IPS DF 6.9 (cell line): ENCODE measurements at places on chromosomes 1 and 21.
A peak's percentile ranks its signal among the peaks of the same experiment; 100 is the strongest.

GRCh38 chr21:35189077-35189863, 140.2 kb upstream of the RUNX1 start:
- DNase-seq: no peak

DNA sequence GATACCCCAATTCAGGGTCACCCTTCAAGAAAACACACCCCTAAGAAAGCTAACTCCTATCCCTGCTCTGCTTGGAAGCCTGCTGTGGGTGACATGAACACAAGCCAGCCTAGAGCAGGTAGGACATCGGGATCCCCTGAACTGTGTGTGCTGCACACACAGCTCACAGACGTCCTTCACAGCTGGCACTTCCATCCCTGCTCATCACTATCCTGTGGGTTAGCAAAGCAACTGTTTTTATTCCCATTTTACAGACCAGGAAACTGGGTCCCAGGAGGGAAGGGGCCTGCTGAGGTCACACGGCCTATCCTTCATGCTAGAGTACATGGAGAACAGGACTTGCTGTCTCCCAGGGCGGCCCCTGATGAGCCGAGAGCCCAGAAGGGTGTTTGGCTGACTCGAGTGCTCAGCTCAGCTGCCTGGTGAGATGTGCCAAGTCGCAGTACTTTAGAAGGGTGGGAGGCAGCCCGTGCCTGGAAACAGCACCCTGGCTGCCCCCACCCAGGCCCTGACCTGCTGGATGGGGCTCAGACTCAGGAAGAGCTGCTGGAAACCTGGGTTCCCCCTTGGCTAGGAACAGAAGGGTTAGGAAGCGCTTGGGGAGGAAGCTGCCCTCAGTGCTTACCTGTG, 28.3 kb upstream of the BTG2 start:
- no peak for DNase-seq

GRCh38 chr1:189596197-189596596, 881.5 kb downstream of the BRINP3 start:
- DNase-seq: no peak

- DNase-seq: no peak
Observed at GRCh38 chr1:36222481-36223380, 1.5 kb upstream of the THRAP3 start.

GRCh38 chr1:59110271-59110670, 186.6 kb upstream of the FGGY start:
- no peak for DNase-seq

- no peak for DNase-seq
Observed at GRCh38 chr1:209486861-209487593, 96.5 kb upstream of the CAMK1G start.

DNA sequence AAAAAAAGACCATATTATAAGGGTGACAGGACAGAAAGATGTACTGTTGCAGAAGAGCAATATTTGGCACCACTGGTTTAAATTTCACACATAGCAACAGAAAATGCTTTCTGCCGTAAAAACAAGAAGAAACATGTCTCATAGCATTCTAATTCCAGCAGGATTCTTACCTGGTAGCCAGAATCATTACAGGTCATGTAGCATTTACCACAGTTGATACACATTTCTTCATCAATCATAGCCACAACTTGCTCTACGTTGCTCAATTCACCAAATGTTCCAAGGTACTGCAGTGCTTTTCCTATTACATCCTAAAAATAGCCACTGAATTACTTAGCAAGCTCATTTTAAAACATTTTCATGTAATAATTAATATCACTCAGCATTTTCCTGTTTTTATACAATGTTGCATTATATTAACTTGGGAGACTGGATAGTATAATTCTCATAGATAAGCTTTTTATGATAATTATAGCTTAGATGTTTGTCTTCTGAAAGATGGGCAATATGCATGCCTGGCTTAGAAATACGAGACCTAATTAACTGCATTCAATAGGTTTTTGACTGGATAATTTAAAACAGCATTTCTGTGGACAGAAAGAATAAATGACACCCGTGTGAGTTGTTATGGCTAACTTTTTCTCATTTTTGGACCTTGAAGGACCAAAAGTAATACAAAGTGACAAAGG, 360.7 kb downstream of the PTBP2 start:
- DNase-seq: no peak

GRCh38 chr1:229138058-229138457, 132.9 kb upstream of the RAB4A start:
- DNase-seq: no peak

GRCh38 chr1:58246549-58246948, 300.0 kb downstream of the OMA1 start:
- no peak for DNase-seq

- no peak for DNase-seq
Observed at GRCh38 chr1:65359888-65360287, 50.5 kb downstream of the DNAJC6 start.

GRCh38 chr1:154628121-154628405, 20.1 kb upstream of the ADAR start:
- no peak for DNase-seq

DNA sequence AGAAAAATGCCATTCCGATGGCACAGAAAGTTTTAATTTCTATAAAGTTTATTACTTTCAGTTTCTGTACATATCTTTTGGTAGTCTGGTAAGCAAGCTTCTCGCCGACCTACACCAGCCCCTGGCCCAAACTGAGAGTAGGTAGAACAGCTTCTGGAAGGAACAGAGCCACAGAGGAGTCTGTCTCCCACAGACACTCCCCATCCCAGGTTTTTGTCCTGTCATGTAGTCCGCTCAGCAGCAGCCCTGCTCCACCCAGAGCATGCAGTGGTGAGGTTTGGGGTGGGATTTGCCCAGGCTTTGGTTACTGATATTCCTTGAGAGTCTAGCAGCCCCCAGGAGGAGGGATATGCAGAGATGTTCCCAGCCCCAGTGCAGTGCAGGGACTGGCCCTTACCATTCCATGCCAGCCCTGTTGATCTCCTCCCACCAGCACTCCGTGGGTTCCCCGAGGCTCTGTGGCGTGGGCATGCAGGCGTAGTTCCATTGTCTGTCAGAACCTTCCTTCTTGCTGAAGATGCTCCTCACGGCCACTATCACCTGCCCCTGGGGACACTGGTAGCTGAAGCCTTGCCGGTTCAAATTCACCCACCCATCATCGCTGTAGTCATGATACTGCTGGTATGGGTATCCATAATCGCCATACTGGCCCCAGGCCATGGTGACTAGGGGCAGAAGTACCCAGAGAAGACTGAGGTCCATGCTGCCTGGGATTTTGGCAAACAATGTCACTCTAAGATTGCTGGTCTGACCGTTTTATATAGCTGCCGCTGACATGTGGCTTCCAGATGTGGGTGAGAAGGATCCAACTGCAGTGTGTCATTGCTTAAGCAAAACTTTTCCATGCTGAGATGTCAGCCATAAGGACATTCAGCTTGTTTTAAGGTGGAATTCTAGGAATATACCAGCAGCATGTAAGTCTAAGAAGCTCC, at the start of gene DPT:
Gene DPT, minus strand, starts transcription at position 734 of the 932 bp plus-strand sequence. Its CDS starts 32 bp downstream, at position 702.
- DNase-seq: no peak

DNA sequence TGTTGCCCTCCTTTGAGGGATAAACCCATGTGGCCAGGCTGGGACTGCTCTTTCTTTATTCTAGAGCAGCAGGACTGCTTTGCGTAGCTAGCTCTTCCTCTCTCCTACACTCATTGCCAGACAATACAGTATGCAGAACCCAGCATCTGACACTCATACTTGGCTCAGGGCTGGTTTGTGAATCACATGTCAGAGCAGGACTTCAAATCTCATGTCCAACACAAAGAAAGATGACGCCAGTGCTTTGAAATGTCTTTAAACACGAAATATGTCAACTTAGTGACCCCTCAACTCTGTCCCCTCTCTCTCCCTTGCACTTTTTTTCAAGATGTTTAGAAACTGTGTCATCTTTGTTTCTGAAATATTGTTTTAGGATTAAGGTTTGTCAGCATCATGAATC, 135.0 kb downstream of the TGFB2 start:
- DNase-seq: no peak

DNA sequence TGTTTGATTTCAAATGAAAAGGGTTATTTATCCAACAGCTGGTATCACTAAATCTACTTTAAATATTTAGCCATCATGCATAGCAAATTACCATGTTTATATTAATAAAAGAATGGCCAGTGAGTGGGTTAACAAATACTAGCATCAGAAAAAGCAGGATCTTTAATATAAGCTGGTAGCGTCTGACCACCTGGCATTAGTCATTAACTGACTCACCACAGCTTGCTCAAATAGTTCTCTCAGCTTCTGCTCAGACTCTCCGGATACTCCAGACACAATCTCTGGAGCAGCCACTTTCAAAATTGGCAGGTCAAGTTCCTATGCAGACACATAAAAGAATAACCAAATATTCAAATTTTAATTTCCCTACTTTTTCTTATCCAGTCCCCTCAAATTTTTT, 29.6 kb downstream of the NVL start:
- DNase-seq: no peak

- no peak for DNase-seq
Observed at GRCh38 chr1:30520476-30520875, 202.9 kb downstream of the MATN1 start.

- DNase-seq: no peak
Observed at GRCh38 chr1:201116091-201116490, 3.9 kb upstream of the CACNA1S start.

DNA sequence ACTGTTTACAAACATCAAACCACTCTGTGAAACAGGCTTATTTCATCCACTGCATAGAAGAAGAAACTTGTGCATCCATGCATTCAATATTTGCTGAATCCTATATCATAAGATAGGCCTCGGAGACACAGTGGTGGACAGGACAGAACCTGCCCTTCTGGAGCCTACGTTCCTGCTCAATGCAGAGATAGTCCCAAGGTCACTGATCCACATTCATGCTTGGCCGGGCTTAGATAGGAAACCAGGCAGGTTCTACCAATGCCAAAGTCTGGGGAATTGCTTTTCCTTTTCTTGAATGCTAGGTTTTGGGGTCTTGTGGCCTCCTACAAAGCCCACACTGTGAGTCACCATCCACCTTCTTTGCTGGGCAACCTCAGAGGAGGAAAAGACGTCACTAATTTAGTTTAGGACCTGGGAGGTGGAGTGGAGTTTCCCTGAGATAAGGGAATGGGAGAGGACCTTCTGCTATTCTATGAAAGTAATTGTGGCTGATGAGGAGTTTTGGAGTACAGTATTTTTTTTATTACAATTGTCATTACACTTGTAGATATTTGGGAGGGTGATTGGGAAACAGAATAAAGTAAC, 99.7 kb upstream of the CD34 start:
- no peak for DNase-seq

DNA sequence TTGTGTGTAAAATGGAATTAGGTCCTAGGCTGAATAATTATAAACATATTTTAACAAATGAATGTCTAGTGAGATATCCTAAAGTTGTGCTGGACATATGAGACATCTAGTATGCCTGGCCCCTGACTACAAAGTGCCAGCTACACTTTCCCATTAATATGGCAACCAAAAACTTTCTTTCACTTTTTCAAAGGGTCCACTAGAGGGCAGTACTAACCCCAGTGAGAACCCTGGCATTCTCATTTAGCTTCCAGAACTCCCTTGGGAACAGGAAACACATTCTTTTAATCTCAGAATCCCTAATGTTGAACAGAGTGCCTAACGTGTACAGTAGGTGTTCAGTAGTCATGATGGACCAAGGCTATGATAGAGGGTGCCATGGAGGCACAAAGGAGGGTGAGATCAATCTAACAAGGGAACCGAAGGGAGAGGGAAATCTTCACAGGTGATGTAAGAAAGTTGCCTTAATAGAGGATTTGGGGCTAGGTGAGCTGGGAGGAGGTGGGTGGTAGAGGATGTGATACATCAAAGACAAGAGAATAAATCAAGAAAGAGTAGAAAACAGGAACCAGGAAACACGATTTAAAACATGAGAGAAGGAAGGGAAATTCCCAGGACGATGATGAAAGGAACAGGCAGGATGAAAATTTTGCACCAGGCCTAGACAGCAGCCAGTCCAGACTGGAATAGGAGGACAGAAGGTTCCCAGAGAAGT, 41.6 kb downstream of the NSL1 start:
- peak; percentile 33 for DNase-seq

DNA sequence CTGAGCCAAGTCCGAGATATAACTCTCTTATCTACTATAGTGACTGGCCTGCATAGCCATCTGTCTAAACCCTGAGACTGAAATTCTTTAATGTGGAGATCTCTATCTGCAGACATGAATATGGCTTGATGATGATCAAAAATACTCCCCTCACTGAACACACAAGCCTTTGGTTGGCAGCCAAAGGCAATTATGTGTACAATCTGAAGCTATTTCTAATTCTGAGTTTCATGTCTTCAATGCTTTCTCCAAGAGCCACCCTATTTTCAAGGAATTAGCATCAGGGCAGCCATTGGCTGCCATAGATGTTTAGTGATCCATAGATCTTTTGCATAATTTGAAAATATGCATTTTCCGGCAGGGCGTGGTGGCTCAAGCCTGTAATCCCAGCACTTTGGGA, 168.2 kb downstream of the TGFB2 start:
- no peak for DNase-seq

DNA sequence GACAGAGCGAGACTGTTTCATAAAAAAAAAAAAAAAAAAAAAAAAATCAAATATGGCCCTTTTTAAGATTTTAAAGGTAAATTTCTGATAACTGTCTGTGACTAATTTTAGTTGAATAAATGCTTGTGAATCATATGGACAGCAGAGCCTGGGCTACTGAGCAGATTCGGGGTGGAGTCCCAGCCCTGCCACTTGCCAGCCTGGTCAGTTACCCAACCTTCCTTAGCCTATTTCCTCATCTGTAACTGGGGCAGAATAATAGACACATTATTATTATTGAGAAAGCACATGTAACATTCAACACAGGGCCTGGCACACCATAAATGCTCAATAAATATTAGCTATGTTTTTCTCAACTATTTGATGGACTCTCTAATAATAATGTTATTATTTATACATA, 11.2 kb upstream of the H3-3A start:
- no peak for DNase-seq

GRCh38 chr1:199474738-199475137, 552.8 kb upstream of the NR5A2 start:
- DNase-seq: no peak

- DNase-seq: no peak
Observed at GRCh38 chr1:147235822-147236221, 6.7 kb upstream of the CHD1L start.

DNA sequence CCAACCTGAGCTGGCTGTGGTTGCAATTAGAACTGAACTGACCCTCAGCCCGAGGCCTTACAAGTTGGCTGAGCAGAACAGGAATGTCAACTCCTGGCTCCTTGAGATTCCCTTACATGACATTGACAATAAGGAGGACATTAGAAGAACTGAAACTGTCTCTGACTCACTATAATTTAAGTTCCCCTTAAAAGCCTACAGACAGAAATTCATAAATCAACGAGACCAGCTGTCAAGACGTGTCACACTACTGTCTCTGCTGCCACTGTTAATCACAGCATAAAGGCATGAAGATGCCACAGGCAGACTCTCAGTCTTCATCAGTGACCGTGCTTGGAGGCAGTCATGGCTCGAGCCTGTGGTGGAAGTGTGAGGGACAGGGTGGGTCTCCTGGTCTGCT, 168.8 kb downstream of the GABPA start:
- no peak for DNase-seq

- no peak for DNase-seq
Observed at GRCh38 chr1:228989992-228990827, 254.9 kb downstream of the RHOU start.
